ENCODE measurements at places on chromosomes 13 and 19. TPM values are rescaled to one million over a fixed set of nuclear protein-coding genes. Genes with fewer than 3 reads are reported as not detected.

- DNase-seq, result no peak
Observed at GRCh38 chr19:40691421-40692211, 1.2 kb upstream of the NUMBL start.

ZNF763 gene
- 1.9 TPM for total RNA-seq

DNA sequence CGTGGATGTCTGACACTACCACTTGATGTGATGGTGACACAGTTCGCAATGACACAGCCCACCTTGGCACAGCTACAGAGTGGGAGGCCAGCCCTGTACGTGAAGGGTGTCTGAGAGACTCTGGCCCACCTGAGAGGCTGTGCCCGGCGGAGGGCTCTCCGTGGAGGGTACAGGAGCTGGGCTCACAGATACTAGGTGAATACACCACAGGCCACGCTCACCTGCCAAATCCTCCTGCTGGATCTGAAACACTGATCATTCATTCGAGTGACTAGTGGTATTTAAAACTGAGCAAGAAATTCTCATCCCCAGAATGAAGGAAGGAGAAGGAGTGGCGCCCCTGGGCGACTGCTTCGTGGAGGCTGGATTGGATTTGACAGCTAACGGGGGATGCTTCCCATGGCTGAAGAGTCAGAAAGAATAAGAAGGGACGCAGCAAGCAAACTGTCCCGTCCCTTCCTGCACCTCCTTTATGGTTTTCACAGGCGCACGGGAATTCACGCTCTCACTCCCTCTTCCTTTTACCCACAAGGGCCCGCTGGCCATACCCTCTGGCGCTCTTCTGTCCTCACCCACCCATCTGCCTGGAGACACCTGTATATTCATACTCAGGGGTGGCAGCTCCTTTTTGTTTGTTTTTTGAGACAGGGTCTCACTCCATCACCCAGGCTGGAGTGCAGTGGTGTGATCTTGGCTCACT is 25.0 kb downstream of the CEBPG start:
- no peak for DNase-seq

- no peak for DNase-seq
Observed at GRCh38 chr13:62432295-62432694, 1016.6 kb upstream of the PCDH20 start.

GRCh38 chr19:4415352-4415751 is 12.9 kb downstream of the CHAF1A start:
- no peak for DNase-seq

DNA sequence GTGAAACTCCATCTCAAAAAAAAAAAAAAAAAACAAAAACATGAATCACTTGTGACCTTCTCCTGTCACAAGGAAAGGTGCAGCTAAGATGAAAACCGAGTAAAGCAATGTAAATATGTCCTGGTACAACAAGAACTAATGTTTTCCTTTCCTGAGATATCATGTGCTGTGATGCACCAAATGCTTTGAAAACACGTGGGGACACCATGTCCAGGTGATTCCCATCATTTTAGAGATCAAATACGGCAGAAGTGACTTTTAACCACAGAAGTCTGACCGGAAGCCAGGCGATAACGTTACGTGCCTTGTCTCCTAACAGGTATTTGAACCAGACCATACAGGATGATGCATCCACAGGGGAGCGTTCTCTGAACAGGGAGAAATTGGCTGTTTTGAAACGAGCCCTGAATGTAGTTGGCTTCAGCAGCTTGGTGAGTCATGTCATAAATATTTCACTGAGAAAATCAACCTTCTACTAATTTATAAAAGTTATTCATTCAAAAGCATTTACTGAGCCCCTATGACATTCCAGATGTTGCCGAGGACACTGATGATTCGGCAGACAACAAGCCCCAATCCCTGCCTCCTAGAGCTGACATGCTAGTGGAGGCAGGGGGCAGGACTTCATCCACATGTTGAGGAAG is 328.1 kb downstream of the MYO16 start:
- DNase-seq, result no peak

DNA sequence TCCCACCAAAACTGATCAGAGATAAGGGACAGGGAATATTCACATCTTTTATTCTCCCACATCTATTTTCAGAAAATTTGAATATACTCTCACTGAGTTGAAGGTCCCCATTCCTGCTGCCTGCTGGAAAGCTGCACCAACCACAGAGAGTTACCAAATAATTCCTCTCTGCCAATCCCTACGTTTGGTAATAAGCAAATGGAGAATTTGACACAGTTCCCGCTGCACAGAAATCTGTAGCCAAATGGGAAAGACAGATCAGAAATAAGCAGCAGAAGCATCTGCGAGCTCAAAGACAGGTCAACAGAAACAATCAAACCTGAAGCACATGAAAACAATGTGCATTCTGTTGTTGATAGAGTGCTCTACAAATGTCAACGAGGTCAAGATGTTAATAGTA is 9.9 kb downstream of the ZNF112 start:
- DNase-seq, result no peak

DNA sequence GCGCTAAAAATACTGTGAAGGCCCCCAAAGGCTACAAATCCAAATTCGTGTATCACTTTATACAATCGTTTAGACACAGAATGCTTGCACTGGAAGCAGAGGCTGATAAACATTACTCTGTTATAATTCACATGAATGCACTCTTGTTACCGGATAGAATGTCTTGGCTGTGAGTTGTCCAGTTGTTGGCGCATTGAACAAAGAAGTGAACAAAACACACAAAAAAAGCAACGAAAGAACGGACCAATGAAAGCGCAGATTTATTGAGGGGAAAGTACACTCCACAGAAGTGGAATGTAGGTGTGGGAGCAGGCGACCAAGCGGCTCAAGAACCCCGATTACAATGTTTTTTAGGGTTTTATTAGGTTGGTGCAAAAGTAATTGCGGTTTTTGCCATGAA is 529 bp upstream of the ZNF418 start:
- DNase-seq, result no peak

GRCh38 chr19:5143471-5144411 is 174.8 kb downstream of the KDM4B start:
- no peak for DNase-seq

GRCh38 chr19:46806656-46807055 is 18.3 kb upstream of the SLC1A5 start:
- DNase-seq, result no peak

Measured in activated CD4-positive, alpha-beta T cell treated with anti-CD3 and anti-CD28 coated beads, Interleukin-2, amount 10 ng/mL, durations not matched to agents 7 days and 5 days (primary cell).